Right lobe of liver (tissue), 6 donors: ENCODE measurements at places on chromosomes 1 and 21.

DNA sequence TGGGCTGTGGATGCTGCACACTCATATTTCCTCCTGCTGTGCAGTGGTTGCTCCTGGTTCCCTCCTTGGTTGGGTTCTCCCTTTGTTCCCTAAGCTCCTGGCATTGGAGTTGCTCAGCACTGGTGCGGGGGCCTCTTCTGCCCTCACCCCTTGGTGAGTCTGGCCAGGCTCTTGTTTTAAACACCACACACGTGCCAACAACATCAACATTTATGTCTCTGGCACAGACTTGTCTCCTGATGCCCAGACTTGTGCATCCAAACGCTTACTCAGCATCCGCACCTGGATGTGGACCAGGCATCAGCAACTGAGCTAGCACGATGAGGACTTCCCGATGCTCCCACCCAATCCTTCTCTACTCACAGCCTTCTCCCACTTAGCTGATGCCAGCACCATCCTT lies 627.6 kb downstream of the NPHP4 start:
- DNase-seq: no peak

GRCh38 chr1:172980971-172981370 lies 69.8 kb downstream of the TNFSF18 start:
- no peak for DNase-seq

DNA sequence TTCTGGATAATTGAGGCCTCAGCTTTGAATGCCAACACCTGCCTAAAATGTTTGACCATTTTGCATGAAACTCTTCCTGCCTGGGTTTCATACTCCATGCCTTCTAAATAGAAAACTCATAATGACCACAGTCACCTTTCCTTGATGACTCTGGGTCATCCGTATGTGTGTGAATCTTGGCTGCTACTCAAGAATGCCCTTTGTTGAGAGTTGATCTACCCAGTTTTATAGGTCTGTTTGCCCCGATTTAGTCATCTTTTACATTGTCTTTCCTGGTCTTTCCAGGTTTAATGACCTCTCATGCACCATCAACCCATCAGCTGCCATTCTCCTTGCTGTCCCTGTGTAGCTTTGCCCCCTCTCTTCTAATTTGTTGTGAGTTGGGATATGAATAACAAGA lies 2.7 kb upstream of the SLC5A9 start:
- DNase-seq: no peak

DNA sequence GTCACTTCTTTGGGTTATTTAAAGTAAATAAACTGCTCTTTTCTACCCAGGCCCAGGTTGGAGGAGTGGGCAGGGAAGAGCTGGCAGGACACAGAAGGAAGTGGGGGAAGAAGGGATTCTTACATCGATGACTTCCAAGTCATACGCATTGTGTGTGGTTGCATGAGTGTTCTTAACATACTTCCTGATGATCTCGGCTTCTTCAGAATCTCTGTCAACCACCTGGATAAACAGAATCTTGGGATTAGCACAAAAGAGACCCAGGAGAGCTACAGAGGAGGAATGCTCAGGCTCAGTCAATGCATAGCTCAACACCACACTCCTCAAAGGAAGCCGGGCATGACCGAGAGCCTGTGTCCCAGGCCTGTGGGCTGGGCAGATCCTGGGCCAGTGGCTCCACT lies 42.1 kb downstream of the PARP1 start:
- DNase-seq: no peak

DNA sequence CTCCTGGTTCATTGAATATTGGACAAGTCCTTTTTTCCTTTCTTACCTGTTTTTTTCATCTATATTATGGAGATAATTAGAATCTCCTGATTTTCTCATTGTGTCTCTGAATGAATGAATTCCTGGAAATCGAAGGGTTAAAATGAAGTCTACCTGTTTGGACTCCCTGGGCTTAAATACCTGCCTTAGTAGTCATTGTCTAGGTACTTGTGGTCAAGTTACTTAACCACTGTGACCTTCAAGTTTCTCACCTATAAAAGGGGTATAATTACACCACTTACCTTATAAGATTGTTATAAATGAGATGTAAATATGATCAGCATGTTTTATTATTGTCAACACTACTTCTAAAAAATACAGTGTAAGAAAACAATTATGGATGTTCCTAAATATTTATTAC lies 9.0 kb upstream of the TBX19 start:
- no peak for DNase-seq

DNA sequence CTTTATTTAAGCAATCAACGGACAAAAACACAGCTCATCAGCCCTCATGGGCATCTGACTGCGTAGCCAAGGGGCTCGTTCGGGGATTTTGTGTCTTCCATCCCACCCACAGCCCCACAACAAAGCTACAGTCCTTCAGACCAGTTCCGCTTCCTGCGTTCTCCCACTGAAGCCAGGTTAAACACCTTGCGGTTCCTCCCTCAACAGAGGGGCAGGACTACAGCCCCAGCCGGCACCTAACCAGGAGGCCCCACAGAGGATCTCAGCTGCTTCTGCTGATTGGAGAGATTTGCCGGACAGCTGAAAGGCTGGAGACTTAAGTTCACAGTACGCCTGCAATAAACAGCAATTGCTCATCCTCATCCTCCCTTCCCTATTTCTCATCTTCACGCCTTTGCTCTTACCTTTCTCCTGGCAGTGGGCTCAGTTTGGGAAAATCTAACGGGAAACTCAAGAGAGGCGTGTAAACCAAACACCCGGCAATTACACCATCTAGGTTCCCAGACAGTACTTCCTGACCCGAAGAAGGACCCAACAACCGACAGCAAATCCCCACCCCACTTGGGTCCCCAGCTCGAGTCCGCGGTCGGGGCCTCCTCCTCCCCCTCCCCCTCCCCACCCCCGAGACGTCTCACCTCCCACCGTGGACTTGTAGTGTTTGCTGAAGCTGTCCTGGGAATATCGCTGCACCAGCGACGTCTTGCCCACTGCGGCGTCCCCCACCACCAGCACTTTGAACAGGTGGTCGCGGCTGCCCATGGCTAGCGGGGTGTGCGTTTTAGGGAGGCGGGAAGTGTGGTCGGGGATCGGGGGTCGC lies 876 bp downstream of the RAB29 start:
- no peak for DNase-seq

DNA sequence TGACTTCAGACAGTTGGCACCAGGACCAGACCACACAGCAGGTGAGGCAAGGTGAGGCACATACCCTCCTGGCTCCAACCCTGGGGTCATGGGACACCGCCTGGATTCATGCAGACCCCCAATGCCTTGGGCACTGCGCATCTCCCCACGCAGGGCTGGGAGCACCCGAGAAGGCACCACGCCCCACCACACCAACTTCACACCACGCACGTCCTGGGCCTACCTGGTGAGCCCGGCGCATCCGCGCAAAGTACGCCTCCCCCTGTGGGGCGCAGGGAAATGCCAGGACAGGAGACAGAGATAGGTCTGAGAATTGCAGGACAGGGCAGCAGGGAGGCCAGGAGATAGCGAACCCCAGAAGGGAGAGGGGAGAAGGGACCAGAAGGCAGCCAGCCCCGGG lies 58.5 kb downstream of the LDLRAD2 start:
- no peak for DNase-seq
